Suprapubic skin (tissue), 4 donors: ENCODE measurements at places on chromosomes 5 and 9. TPM values are rescaled to one million over a fixed set of nuclear protein-coding genes. Genes with fewer than 3 reads are reported as not detected.

DNA sequence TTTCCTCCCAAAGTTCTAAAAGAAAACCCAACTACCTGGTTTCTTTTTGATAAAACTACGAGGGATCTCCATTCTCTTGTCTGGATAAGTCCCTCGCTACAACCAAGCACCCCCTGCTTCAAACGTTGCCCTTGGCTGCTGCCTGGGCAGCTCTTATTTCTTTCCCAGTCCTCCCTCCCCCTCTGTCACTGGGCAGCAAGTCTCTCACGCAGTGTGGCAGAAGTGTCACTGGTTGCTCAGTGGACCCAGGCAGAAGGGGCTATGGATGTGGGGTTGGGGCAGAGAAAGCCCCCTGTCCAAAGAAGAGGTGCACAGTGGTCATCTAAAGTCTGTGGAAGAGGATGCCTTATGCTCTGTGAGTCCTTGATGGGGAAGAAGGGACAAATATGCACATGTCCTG is 7.2 kb upstream of the SMIM32 start:
- H3K27ac ChIP-seq: no peak overlapping the region
- no peaks in the 10 kb centered on the region for H3K36me3 ChIP-seq
- no peak overlapping the region for H3K4me3 ChIP-seq
- H3K27me3 ChIP-seq: peaks cover 6% of the 10 kb centered on the region

DNA sequence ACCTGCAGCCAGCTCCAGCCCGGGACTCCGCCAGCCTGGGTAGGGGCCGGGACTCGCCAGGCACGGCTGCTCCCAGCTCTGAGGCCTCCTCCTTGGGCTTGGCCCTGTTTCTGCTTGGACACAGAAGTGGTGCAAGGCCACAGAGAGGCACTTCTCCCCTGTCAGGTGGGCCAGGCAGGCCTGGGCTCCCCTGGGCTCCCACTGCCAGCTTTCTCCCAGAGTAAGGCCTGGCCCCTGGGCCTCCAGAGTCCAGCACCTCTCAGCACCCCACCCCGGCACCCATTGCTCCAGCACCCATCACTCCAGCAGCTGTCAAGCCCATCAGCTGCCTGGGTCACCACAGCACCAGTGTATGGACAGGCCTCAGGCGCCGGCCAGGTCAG is 71.1 kb upstream of the LRRTM2 start:
- no peak overlapping the region for H3K4me3 ChIP-seq
- DNase-seq: no peak
- no peaks in the 10 kb centered on the region for H3K27me3 ChIP-seq
- H3K36me3 ChIP-seq: peaks cover 24% of the 10 kb centered on the region
- peaks cover 10% of the 10 kb centered on the region for H3K4me1 ChIP-seq

DNA sequence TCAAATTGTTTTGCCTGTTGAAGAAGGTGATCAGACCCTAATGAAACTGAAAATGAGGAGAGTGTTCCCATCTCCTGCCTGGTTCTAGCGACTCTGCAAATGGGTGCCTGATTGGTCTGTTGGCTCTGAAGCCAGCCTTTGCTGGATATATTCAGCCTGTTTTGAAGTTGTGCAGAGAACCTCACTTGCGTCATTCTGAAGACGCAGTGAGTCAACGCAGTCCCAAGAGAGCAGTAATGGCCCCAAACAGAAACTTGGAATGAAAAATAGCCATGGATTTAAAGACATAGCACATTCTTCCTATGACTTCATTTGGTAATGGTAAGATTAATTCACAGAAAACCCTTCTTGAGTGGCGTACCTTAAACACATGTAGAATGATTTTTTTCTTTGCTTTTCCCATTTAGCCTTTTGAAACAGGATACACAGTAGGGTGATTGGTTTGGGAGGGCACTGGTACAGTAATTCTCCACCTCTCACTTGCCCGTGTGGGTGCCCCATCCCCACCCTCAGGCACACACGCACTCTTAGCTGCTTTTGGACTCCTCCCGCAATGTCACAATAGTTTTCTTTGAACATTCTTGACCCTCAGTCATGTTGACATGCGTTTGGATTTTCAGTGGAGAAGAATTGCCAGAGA is 54.1 kb upstream of the ABL1 start:
- H3K4me3 ChIP-seq: peak overlapping the region; percentile 28
- peaks cover 40% of the 10 kb centered on the region for H3K4me1 ChIP-seq
- no peaks in the 10 kb centered on the region for H3K36me3 ChIP-seq
- peak; percentile 78 for DNase-seq
- H3K27me3 ChIP-seq: no peaks in the 10 kb centered on the region

- peak overlapping the region; percentile 66 for H3K27ac ChIP-seq
- no peaks in the 10 kb centered on the region for H3K36me3 ChIP-seq
- peak overlapping the region; percentile 76 for H3K4me3 ChIP-seq
These were observed 762 bp downstream of the SNCAIP start for GRCh38 chr5:122312591-122313406.

GRCh38 chr9:98168941-98169488 is 23.4 kb downstream of the CORO2A start:
- DNase-seq: no peak
- H3K27ac ChIP-seq: no peak overlapping the region
- H3K36me3 ChIP-seq: no peaks in the 10 kb centered on the region

GRCh38 chr9:71518045-71518827 is 250.1 kb downstream of the CEMIP2 start:
- H3K4me3 ChIP-seq: no peak overlapping the region
- DNase-seq: no peak
- H3K4me1 ChIP-seq: peaks cover 36% of the 10 kb centered on the region
- no peaks in the 10 kb centered on the region for H3K36me3 ChIP-seq
- no peak overlapping the region for H3K27ac ChIP-seq

DNA sequence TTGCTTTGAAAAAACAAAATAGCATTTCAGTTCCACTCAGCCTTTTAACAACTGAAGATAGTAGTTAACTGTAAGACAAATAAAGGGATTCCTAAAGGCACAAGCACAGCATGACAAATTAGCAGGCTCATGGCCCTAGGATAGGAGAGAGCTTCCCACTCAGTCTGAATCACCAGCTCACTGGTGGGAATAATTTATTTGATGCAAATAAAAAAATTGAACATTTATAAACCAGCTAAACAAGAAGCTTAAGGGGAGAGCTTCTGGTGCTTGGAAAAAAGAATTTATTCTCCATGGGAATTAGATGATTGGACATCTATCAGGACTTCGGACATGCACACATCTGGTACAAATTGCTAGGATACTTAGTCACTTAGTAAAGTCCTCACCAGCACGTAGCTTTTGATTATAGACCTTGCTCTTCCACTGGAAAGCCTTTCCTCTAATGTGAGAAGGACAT is 294.1 kb upstream of the TNC start:
- no peak for DNase-seq
- peaks cover 4% of the 10 kb centered on the region for H3K4me1 ChIP-seq
- H3K27ac ChIP-seq: peak overlapping the region; percentile 9
- H3K36me3 ChIP-seq: no peaks in the 10 kb centered on the region
- no peaks in the 10 kb centered on the region for H3K27me3 ChIP-seq

DNA sequence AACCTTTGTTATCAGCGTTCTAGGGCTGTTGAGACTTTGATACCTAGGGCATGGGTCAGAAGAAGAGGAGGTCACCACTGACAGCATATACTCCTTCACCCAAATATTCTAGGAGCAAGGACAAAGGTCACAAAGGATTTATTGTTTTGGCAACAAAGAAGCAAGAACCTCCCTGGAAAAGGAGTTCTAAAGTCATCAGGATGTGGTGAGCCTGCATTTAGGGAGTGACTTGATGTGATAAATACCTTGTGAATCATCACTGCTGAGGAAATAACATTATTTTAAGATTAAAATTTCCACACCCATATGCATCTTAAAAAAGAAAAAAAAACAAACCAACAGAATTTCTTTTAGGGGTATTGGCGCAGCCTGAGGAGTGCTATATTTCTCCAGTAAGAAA is 13.9 kb downstream of the IFNA1 start:
- peaks cover 1% of the 10 kb centered on the region for H3K27me3 ChIP-seq
- no peak overlapping the region for H3K4me3 ChIP-seq
- DNase-seq: no peak
- H3K27ac ChIP-seq: no peak overlapping the region
- no peaks in the 10 kb centered on the region for H3K4me1 ChIP-seq

The LOX gene
- total RNA-seq: 4.9 TPM

DNA sequence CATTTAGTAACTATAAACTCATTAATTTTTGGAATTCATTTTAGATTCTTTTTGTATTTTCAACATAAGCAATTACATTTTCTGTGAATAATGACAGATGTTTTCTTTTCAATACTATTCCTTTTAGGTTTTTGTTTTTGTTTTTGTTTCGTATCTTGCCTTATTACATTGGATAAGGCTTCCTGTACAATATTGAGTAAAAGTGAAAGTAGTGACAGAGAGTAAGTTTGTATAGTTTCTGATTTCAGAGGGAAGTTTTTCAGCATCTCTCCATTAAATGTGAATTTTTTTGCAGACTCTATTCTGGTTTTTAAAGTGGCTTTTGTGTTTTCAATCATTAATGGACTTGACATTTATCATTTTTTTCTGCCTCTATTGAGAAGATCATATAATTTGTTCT is 12.8 kb upstream of the CAMK4 start:
- H3K36me3 ChIP-seq: no peaks in the 10 kb centered on the region
- H3K27ac ChIP-seq: no peak overlapping the region
- H3K4me1 ChIP-seq: no peaks in the 10 kb centered on the region
- no peak overlapping the region for H3K4me3 ChIP-seq
- DNase-seq: no peak
- no peaks in the 10 kb centered on the region for H3K27me3 ChIP-seq
